ENCODE measurements at places on chromosomes 13 and 19. TPM values are rescaled to one million over a fixed set of nuclear protein-coding genes. Genes with fewer than 3 reads are reported as not detected.

Gene CNMD
- total RNA-seq, result not detected

Gene PSG5
- total RNA-seq, result not detected

Gene GPC5
- 0.17 TPM for total RNA-seq

Gene C1QTNF9
- total RNA-seq, result not detected

Gene FFAR3
- not detected for total RNA-seq

Gene UBL5
- total RNA-seq, result 183 TPM

Gene KIR3DL1
- total RNA-seq, result not detected

Gene PLPPR3
- not detected for total RNA-seq

Gene SUGT1
- 38.4 TPM for total RNA-seq

Gene ZIC5
- not detected for total RNA-seq

Gene ZNF225
- total RNA-seq, result 12.1 TPM
